Left cardiac atrium (tissue), 4 donors: ENCODE measurements at places on chromosomes 1 and 21. TPM values are rescaled to one million over a fixed set of nuclear protein-coding genes. Genes with fewer than 3 reads are reported as not detected.

The LRRN2 gene
- total RNA-seq = 6.4 TPM

The CFHR4 gene
- total RNA-seq = not detected

The SPATA17 gene
- total RNA-seq = 1.2 TPM

The WDR64 gene
- not detected for total RNA-seq

The CLCNKB gene
- total RNA-seq = 2.5 TPM

The AGT gene
- total RNA-seq = 102 TPM
